C1 segment of cervical spinal cord (tissue), 14 donors: ENCODE measurements at places on chromosomes 13 and 19.
A peak's percentile ranks its signal among the peaks of the same experiment; 100 is the strongest.

DNA sequence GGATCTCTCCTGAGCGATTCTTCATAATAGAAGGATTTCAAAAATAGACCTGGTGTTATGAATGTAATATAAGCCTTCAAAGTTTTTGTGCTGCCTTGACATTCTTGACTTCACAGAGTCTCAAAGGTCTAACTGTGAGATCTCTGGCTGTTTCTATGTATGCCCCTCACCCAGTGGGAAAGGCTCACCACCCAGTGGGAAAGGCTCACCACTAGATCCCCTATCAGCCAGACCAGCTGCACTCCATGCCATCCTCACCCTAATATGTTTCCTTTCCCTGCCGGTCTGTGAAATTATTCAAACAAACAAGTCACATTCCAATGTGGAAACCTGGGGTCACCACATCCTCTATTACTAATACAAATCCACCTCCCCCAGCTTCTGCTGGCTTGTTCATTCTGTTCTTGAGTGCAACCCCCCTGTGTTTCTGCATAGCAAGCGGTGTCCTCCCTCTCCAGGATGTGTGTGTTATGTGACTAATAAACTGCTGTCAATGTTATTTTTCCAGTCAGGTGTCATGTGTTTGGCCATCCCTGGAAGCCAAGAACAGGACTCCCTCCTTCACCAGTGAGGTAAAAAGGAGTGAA is 13.8 kb upstream of the SLITRK1 start:
- DNase-seq, result no peak

DNA sequence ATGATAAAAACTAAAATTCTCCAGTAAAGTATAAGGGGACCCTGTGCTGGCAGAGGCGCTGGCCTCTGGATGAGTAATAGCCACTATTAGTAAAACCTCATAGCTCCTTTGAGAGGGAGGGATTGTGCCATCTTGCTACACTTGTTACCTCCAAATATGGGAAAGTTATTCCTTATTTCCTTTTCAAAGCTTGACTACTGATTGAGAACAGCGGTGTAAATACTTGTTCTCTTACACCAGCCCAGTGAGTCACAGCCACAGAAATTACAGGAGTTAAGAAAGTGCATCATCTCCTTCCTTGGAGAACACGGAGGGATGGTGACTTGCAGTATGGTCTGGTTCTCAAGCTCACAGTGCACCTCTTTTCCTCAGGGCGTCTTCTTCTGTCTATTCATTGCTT is 379.0 kb downstream of the EFNB2 start:
- DNase-seq, result no peak

GRCh38 chr13:60211548-60211947 is 47.8 kb upstream of the DIAPH3 start:
- no peak for DNase-seq

GRCh38 chr19:47819858-47820257 is 1.9 kb upstream of the CRX start:
- DNase-seq, result no peak

- DNase-seq, result no peak
Observed at GRCh38 chr19:2866495-2867024, 575 bp upstream of the ZNF556 start.

DNA sequence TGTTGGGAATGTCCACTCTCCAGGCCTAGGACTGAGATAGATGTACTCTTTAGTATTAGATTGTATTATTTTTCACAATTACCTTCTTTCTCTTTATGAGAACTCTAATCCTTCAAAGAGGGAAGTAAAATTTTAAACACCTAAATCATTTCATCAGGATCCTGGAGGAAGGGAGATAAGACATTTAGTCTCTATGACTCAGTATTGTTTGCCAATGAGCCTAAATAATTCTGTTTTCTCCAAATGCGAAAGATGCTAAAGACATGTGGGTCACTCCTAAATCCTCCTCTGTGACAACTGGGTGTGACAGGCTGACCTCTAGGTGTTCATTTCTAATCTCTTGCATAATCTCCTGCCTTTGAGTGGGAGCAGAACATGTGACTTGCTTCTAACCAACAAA is 1736.6 kb upstream of the MIR17HG start:
- DNase-seq, result no peak

GRCh38 chr19:50607874-50608785 is 31.6 kb downstream of the SYT3 start:
- peak; percentile 75 for DNase-seq

GRCh38 chr13:30398601-30399072 is 23.7 kb upstream of the UBE2L5 start:
- DNase-seq, result no peak

DNA sequence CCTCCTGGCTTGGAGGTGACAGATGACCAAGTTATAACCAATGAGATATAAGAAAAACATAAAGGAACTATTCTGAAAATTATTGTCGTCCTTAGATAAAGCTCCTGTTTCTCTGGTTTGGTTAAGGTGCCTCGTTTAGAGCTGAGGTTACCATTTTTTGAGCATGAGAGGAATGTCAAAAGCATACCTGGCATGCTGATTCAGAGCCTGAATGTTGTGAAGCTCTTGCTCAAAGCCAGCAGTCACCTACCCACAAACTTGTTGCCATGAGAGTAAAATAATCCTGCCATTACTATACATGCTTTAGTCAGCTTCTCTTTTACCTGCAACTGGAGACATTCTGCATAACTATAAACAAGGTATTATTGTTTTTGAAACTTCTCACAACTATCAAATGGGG is 1116.2 kb downstream of the DIAPH3 start:
- DNase-seq, result no peak

GRCh38 chr19:48966541-48967345 is 1.6 kb downstream of the FTL start:
- no peak for DNase-seq

DNA sequence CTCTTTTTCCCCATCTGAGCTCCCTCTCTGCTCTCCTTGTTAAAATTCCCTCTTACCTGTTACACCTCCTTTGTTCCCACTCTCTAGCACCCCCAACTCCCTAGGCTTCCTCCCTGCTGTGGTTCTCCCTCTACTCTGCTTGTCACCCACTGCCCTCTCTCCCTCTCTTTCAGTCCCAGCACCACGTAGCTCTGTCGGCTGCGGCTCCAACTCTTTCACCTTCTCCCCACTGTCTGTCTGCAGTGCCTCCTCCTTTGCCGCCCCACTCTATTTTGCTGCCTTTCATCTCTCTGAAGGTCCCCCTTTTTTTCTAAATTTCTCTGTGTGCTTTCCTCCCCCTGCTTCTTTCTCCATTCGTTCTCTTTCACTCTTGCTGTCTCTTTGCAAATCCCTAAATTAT is 1.1 kb downstream of the ZNF836 start:
- DNase-seq, result no peak

DNA sequence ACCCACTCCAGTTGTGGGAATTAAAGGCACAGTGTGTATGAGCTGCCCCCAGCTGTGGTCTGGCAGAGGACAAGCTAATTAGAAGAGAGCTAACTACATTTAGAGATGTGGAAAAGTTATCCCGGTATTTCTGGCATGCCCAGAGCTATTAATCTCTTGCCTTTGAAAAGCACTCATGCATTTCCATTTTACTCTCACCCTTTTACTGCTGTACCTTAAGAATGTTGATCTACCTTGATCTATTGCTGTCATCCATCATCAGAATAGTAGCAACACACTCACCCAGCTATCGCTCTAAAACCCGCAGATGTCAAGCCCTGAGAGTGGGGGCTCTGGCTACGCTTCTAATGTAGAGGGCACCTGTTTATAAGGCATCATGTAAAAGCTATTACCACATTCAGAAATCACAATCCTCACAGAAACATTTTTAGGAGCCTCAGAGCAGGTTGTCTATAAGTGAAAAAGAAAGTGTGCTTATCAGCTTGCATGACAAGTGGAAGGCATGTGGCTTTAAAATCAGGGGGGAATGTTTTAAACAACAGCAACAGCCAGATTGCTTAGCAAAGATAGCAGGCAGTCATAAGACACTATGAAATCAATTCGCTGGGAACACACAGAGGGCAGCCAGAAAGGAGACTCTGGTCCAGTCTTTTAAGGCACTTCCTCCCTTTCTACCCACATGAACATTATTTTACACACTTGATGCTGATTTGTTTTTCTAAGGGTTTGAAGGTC is 224.2 kb upstream of the IRS2 start:
- no peak for DNase-seq

GRCh38 chr13:38398711-38399493 is 49.3 kb downstream of the UFM1 start:
- no peak for DNase-seq

DNA sequence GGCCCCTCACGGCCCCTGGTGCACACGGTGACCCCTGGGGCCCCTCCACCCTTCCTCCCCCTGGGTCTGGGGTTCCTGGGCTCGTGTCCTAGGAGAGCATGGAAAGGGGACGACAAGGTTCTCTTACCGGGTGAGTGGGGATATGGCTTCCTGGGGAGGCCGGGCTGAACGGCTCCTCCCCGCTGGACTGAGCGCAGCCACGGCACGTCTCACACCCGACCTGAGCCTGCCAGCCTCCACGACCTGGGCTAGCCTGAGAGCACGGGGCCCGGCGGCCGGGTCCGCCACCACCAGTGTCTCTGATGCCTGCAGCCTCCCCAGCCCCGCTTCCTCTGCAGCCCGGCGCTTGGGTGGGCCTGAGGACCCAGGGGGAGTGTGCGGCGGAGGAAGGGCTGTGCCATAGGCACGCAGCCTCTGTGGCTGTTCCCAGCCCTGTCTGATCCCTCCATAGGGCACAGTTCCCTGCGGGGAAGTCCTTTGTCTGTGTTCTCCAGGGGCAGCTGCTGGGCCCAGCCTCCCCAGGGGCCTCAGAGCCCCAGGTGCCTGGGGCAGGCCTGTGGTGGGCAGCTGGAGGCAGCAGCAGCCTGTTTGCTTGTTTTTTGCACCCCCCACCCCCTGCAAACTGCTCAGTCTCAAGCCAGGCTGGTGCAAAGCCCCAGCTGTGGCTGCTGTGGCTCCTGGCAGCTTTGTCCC is 15.0 kb downstream of the PLIN4 start:
- DNase-seq, result no peak

DNA sequence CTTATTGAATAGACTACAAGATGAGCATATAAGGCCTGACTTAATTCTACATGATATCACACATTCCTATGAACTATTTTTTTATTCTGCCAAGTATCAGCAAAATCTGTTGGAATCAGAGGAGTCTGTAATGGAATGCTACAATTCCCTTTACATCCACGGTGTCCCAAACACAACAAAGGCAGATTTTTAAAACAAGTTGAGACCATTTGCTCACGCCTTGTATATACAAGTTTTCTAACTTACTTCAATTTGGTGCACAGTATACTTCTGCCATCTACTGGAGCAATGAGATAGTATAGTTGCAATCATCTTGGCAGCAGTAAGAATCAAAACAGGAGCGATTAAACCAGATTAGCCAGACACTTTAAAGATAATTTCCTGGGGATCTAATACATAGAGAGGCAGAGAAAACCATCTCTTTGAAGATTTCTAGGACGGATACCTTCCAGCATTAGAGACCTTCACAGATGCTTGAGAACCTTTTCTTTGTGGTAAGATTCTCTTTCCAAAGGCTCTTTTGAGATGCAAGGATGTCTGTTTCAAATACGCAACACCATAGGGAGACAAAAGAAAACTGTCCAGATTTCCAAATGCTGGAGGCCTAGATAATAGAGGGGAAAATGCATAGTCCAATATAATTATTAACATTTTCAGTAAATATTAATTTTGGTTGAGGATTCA is 302.0 kb upstream of the MIR17HG start:
- no peak for DNase-seq

GRCh38 chr19:38130399-38130798 is 93.6 kb downstream of the DPF1 start:
- no peak for DNase-seq

DNA sequence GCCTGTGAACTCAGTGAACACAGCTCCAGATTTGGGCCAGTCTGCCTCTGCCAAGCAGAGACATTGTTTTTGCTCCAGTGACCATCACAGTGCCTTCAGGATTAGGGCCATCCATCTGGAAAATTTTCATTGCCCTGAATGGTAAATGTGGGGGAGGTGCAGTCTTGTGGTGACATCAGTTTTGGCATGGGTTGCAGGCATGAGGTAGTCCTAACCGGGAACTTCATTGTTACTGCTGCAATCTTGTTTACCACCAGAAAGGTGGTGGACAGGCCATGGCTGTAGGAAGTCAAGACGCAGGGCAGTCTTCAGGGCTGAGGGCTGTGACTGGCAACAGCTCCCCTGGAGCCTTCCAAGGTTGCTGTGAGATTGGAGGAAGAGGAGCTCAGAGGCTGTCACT is 55.2 kb downstream of the SPATA13 start:
- peak; percentile 48 for DNase-seq

DNA sequence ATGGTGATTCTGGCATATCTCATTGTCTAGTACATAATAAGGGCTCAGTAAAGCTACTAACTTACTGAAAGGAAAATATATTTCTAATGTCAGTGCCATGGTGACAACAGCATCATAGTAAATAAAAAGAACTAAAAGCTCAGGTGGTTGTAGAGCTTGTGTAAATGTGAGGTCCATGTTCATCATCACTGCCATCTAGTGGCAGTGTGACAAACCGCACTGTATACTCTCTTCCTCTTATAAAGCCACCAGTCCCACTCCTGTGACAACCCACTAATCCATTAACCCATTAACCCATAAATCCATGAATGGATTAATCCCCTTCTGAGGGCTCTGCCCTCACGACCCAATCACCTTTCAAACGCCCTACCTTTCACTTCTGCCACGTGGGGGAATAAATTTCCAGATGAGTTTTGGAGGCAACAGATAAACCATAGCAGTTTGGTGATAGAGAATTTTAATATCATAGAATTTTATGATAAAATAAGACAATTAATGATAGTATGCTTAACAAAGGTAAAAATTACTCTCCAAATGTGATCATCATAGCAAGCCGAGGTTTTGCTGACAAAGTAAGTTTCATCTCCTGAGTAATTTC is 160.4 kb upstream of the SGCG start:
- DNase-seq, result peak; percentile 1

DNA sequence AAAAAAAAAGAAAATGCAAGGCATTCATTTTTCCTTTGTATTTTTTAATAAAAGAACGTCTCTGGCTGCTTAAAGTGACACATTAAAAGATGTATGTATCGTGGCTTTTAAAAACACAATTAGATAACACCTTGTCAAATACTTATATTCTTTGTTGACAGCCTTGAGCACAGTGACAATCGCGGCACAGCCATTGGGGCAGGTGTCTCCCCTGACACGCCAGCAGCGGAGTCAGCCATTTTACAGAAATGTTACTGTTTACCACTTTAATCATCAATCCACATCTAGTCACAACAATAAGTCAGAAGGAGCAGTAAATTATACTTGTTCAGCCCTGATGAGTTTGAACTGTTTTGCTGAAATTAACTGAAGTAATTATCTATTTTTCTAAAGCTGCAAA is 224.1 kb downstream of the ZNF536 start:
- DNase-seq, result no peak

DNA sequence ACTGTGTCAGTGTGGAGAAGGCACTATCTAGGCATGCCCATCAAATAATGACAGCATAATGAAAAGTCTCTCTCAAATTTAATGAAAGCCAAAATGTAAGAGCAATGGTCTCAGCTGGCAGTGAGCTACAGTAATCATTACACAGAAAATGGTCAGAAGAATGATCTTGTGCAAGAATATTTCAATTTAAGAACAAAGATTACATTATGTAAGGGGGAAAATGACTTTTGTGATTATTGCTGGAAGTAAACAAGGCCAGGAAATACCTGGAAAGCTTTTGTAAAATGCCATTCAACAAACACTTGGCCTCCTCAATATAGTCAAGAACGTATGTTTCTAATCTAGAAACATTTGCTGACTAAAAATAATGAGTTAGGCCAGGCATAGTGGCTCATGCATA is 89.1 kb downstream of the CAB39L start:
- no peak for DNase-seq
